ENCODE measurements at places on chromosomes 6 and 20.

- no peak for DNase-seq
Measured at GRCh38 chr6:121879149-121879548, 443.7 kb downstream of the GJA1 start.

GRCh38 chr20:3777716-3778629 is 3.3 kb downstream of the SPEF1 start:
- no peak for DNase-seq

DNA sequence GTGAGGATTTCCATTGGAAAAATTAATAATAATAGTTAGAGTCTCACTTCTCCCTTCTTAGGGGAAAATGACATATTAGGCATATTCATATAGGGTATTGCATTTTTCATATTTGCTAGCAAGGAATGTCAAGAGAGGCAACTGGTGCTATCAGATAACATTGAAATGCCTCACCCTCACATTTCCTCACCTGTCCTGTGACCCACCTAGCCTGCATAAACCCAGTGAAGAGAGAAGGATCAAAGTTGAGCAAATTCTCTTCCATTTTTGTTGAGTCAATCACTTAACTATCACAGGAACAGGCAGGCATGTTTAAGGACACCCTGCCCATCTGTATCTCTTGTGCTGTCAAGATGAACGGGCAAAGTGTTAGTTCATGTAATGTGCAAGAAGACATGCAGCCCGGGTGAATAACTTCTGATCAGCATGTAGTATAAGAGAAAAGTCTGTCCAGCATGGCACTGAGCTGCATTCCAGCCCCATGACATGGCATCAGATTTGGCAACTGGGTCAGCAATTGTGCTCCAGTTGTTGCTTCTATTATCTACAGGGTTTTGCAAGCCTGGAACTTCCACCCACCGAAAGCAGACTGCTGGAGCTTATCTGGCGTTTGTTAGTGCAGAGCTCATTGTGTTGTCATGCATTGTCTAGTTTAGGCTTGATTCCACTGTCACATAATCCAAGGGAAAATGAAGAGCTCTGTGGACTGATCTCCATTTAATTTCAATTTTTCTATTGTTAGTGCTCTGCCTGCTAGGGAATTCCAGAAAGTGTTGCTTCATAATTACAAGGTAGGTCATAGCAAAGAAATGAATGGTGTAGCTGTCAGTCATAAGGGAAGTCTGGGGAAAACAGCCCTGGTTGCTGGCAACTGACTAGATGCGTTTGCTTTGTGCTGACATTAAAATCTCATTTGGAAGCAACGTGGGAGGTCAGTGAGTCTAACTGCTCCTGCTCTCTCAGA is 138.4 kb upstream of the TNFAIP3 start:
- DNase-seq: no peak

DNA sequence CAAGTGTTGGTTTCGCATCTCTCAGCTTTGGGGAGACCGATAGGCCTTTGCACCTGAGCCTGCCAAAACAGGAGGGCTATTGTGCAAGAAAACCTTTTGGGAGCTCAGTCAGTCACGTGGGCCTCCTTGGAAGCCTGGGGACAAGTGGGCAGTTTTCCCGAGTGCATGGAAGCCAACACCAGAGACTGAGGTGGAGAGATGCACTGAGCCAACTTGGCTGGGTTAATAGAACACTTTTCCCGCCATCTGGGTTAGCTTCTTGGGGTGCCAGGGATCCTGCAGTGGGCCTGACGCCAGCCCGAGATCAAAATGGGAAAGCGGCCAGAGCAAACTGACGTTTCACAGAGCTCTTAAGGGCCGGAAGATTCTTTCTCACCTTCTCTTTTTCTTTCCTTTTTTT is 2.8 kb upstream of the OOEP start:
- DNase-seq: no peak

GRCh38 chr6:121330516-121330915 is 3.8 kb downstream of the TBC1D32 start:
- DNase-seq: no peak

DNA sequence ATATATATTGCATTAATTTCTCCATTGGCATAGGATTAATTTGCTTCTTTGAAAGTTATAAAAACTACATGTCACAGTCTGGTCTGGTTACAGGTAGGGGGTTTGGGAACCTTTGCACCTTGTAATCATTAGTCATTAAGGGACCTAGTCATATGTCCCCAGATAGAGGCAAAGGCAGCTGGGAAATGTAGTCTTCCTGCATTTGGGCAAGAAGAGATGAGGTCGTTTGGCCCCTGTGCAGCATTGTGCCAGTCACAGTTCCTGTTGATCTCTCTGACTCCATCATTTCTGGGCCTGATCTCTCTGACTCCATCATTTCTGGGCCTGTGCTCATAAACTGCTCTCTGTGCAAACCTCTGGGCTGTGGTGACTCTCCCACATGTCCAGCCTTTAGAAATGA is 73.2 kb downstream of the BCKDHB start:
- no peak for DNase-seq

DNA sequence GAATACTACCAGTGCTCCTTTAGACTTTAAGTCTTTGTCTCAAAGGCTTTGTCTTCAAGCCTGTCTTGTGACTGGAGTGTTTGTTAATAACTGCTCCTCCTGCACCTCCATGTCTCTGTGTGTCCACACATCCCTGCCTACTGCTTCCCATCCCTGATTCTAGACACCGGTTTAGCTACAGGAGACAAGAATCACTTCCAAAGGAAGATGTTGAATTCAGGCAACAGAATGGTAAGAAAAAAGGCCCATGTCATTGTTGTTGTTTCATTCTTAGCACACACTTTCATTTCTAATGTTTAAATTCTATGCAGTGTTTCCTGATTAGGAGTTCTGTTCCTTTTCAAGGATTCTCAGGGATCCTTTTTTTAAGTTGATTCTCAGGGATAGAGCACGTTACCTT is 293.6 kb upstream of the STXBP5 start:
- DNase-seq: no peak

DNA sequence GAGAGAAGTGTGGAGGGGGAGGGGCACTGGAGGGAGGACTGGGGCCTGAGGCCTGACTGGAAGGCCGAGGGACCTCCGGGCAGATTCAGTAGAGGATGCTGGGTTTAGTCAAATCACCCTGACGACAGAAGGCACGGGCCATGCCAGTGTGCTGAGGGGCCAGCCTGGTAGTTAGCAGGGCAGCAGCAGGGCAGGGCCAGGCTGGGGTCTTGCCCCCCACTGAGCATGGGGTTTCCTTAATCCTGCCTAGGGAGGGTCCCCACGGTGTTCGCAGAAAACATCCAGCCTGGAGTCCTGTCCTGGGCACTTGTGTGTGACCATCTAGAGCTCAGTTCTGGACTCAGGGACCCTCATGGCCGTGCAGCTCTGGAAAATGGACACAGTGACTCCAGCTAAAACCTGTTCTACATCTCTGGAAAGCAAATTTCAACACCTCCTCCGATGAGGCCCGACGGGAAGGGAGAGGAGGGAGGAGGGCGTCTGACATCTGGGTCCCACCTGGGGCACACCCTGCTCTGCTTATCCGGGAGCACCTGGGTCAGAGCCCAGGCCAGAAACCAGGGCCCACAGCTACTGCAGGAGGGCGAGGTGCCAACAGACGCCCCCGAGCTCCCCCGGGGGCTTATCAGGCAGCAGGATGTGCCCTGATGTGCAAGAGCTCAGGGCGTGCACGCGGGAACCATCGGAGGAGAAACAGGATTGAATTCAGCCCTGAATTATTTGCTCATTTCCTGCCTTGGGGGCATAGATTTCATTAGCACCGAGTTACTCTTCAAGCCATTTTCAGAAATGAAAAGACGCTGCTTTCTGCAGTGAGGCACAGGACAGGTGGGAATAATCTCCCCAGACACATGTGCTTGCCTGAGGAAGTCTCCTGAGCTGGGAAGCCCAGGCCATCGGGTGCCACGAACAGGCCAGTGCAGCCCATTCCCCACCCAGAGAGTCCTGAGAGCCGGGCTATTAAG is 78.0 kb upstream of the MPC1 start:
- no peak for DNase-seq

GRCh38 chr6:113120224-113120581 is 736.9 kb upstream of the MARCKS start:
- DNase-seq: no peak

DNA sequence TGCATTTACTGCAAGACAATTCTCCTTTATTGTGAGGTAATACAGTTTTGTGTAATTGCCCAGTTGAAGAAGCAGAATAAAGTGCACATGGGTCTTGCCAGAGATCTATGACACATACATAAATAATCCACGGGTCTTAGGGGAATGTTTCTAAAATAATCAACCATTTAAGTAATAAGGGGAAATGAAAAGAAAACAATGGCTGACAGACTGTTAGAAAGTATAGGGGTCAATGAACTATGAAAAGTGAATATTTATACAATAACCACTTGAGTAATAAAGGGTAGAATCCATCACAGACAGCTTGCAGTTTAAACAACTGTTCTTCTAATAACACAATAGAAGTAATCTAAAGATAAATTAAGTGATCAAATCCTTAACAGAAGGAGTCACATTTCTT is 477.2 kb downstream of the EYS start:
- DNase-seq: no peak

DNA sequence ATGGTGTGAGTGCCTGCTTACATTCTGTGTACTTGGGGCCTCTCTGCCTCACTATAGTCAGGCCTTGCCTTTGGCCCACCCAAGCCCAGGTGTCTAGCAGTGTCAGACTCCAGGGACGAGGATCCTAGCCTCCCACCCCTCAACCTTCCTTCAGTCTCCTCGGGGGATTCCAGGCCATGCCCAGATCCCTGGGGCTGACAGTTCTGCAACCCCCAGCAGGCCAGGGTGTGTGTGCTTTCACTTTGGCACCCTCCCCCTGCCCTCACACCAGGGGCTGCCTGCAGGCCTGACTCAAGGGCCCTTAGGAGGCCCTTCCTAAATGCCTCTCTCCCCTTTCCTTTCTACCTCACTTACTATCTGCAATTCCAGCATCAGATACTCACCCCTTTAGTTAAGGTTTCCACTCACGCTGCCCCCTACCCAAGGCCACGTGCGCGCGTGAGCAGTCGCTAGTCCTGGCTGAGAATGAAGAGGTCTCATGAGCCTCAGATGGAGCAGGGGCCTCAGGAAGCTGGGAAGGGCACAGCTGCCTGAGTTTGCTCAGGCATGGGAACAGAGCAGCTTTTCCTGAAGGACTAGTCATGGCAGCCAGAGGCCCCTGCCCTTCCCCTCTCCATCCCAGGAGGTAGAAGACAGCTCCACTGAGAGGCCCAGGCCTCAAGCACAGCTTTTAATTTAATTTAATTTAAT is 859 bp upstream of the CLPS start:
- no peak for DNase-seq

DNA sequence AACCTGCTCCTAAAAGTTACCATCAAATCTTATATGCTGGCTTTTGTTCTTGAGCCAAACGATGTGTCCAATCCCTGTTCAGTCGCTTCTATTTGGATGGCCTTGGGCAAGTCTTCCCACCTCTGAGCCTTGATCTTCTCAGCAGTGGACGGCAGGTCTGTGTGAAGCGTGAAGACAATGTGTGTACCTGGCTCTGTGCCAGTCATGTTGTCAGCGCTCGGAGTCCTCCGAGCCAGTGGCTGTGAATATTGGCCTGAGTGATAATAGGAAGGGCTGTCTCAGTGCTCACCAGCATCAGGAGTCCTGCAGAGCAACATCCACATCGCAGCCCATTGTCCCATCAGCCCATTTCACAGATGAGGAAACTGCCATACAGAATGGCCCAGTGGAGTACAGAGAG is 219.0 kb downstream of the CDC5L start:
- no peak for DNase-seq

DNA sequence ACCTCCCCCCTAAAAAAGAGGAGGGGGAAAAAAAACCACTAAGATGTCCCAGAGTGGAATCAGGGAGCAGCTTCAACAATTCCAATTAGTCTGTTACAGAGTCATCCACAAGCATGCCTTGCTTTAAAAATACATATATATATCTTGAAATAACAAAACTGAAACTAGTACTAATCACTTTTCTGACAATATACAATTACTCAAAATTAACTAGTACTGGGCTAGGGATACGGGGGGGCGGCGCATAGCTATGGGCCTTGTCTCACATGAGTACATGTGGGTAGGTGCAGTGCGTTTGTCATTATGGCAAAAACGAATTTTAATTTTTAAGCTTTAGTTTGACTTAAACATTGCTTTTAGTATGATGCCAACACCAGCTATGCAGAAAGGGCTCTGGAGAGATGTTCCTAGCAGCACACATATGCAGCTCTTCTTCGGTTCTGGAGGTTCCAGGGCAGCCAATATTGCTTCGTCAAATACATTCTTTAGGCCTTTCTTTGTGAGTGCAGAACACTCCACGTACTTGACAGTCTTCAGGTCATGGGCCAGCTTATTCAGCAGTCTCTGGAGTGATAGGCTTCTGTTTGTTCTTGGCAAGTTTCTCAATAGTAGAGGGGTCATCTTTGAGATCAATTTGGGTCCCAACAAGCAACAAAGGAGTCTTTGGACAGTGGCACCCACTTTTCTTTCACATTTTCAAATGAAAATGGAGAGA is 38.8 kb downstream of the ITCH start:
- no peak for DNase-seq

DNA sequence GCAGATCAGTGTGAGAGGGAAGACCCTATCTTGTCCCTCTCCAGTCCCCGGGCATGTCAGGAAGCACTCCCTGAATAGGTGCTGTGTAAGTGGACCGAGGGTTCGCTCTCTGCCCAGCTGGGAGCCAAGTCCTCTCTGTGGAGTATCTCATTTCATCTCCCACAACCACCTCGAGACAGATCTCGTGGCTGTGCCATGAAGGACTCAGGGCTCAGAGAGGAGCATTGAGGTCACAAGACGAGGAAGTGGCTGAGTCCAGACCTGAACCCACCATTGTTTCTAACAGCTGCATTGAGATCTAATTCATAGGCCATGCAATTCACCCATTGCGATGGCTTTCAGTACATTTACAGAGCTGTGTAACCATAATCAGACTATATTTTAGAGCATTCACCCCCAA is 34.7 kb upstream of the STX16 start:
- no peak for DNase-seq

DNA sequence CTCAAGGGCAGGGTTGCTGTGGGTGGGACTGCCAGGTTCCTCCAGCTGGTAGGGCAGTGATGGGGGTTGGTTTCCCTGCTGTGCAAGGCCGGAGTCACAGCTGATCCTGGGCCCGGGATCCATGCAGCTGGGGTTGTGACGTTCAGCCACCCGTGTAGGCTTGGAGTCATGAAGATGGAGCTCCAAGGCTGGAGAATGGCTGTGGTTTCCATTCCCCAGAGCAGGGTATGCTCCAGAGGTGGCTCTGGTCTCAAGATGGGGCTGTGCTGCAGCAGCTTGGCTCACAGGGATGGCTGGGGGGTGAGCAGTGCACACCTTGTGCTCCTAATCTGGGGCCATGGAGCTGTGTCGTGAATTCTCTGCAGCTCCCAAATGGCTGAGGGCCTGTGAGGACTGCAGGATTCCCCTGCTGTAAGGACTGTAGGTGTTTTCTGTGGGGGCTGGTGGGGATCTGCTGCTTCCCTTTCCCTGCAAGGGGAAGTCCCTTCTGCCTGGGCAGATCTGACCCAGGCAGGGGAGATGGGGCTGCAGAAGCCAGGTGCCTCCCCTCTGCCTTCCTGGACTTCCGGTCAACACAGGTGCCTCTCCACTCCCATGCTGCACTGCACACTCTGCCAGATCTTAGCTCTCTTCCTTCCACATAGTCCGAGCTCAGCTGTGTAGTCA is 15.9 kb downstream of the KIF25 start:
- DNase-seq: no peak

All from NCI-H1048 (cell line).